ENCODE measurements at places on chromosomes 11 and 22.

- DNase-seq: no peak
Observed at GRCh38 chr11:69492201-69492991, 10.9 kb downstream of the LINC01488 start.

DNA sequence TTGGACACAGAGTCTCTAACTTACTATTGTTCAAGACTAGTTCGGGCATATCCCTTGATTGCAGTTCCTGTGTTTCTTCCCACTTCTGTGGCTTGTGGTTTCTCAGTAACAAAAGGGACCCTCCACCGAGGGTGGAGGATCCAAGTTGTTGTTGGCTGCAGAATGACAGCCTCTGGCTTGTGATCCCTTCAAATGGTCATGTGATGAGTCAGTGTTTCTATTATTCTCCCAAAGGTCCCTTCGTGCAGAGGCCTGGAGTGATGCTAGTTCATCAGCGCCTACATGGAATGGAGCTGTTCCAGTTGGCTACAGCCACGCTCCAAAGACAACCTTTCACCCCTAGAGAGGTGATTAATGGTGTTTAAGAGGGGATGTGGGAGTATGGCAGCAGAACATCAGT, 2.6 kb upstream of the VWCE start:
- no peak for DNase-seq

- DNase-seq: no peak
Observed at GRCh38 chr11:102428696-102429095, 23.9 kb downstream of the TMEM123 start.

- peak; percentile 98 for DNase-seq
Observed at GRCh38 chr11:58578136-58578634, 678 bp upstream of the ZFP91 start.

GRCh38 chr11:67002921-67003411, 20.0 kb upstream of the SYT12 start:
- DNase-seq: no peak

GRCh38 chr11:60993615-60994014, 22.1 kb downstream of the CD6 start:
- DNase-seq: no peak

GRCh38 chr11:113373306-113373705, 14.3 kb upstream of the ANKK1 start:
- DNase-seq: no peak

- DNase-seq: no peak
Observed at GRCh38 chr11:20089367-20089766, 70.9 kb downstream of the DBX1 start.

- no peak for DNase-seq
Observed at GRCh38 chr11:131229221-131229620, 141.2 kb upstream of the NTM start.

DNA sequence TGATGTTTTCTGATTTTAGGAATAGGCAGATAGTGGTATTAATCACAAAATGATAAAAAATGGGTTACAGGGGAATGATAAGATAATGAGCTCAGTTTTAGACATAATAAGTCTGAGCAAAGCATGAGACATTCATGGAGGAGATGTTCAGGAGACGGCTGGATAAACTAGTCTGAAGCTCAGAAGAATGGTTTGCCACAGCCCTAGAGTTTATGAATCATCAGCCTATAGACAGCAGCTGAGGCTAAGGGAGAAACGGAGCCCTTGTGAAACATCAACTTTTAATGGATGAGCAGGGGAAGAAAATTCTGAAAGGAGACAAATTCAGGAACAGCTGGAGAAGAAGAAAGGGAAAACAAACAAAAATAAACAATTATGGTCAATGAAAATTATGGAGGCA, 87.2 kb downstream of the RELT start:
- no peak for DNase-seq

- DNase-seq: no peak
Observed at GRCh38 chr11:117830072-117830471, 5.5 kb upstream of the FXYD2 start.

- no peak for DNase-seq
Observed at GRCh38 chr11:96530473-96530872, 140.7 kb downstream of the JRKL start.

DNA sequence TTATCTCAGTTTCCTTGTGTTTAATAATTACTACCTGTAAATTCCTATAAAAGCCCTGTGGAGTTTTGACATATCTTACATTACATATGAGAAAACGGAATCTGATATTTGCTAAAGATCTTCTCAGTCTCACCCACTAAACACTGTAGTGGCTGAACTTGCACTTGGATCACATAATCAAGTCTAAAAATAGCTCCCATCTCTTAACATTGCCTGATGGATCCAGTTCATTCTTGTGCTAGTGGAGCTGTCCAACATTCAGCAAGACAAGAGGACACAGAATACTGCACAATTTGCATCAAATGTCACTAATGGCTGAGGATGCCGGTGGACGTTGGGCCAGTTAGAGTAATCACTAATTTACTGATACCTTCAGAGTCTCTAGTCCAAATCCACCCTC, 569.9 kb upstream of the ANO5 start:
- DNase-seq: no peak

- no peak for DNase-seq
Observed at GRCh38 chr11:44445500-44446365, 119.7 kb upstream of the CD82 start.

GRCh38 chr11:126662035-126662790, 306.7 kb downstream of the ST3GAL4 start:
- DNase-seq: no peak

DNA sequence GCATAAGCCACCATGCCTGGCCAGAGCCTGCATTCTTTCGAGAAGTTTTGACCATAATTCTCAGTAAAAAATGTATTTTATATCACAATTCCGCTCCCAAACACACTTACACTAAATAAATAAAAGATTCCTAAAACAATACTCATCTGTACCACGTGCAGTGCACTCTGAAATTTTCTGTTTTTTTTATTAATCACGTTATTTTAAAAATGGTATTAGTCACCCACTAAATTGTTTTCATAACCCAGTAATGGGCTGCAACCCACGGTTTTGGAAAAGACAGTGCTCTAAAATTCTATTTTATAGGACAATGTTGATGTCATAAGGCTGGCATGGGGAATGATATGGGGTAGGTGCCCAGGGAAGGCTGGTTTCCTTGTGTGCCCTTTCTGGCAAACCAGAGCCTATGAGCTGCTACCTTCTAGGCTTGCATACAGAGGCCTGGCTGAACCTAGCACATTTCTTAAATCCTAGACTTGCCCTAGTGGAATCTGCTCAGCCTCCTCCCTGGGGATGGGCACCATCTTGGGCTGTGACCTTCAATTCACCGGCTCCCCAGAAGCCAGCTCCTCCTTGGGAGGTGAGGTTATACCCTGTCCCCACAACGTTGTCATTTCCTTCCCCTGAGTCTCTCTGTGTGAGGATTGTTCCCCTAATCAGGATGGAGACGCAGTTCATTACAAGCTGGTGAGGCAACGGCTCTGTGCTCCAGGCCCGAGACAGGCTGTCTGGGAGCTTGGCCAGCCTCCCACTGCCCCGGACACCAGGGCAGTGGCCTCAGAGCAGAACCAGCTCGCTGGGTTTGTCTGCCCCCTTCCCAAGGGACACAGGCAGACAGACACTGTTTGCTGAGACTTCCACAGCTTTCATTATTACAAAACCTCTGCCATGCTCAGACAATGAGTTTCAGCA, 116.5 kb upstream of the NAV2 start:
- DNase-seq: no peak

DNA sequence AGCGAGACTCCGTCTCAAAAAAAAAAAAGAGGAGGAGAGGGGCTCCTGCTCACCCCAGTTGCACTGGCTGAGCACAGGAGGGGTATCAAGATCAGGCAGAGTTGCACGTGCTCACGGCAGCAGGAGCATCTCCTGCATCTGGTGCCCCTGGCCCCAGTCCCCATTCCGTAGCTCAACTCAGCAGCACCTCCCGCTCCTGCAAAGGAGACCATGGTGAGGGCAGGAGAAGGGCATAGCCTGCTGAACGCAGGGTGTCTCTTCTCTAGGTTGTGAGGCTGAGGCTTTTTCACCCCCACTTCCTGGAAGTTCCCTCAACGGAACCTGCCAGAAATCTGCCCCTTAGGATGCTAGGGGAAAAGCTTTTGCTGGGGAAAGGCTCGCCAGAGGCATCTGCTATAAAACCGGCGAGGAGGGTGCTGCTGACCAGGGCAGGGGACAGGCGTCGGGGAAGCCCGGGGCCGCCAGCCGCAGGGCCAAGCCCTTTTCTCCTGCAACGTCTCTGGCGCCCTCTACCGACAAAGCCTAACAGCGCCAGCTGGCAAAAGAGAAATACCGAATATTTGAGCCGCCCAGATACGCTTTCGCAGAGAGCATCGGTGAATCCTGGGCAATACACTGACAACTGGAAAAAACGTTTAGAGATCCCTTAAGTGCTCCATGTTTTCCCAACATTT, 1.0 kb upstream of the PPP6R2 start:
- peak; percentile 95 for DNase-seq

DNA sequence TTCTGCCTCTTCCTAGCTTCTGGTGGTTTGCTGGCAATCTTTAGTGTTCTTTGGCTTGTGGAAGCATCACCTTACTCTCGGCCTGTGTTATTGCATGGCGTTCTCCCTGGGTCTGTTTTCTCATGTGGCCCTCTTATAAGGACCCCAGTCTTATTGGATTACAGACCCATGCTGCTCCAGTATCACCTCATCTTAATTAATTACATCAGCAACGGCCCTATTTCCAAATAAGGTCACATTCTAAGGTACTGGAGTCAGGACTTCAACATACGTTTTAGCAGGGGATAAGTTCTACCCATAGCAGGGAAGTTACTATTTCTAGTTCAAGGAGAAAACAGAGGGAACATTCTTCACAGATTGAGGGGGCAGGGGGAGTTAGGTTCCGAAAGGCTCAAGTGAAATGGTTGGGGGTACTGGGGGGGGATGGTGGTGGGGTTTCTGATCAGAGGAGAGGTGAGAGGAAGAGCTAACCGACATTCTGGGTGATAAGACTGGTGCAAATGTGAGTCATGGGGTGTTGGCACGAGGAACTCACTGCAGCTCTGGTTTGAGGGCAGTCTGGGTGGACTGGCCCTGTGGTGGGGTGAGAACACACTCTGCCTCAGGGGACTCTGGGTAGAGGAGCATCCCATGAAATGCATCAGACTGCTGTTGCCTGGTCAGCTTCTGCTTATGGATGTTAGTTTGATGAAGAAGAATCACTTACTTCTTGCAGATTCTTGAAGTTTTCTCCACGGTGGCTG, 51.5 kb upstream of the ZBED5 start:
- no peak for DNase-seq

DNA sequence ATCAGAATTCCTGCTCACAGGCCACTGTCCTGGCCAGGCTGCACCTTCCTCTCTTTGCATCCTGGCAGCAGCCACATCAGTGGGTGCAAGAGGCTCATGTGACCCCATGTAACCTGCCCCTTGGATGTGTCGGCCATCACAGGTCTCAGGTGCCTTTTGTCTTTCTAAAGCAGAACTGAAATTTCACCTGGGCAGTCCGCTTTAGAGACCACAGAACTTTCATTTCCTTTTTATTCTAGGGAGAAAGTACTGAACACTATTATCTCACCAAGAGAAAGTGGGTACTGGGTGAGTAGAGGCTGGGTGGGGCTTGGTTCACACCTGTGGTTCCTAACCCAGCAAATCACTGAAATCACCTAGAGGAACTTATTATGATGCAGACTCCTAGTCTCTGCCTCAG, 51.7 kb upstream of the NUP160 start:
- DNase-seq: no peak

GRCh38 chr11:86720546-86720945, 48.1 kb upstream of the ME3 start:
- no peak for DNase-seq

GRCh38 chr11:34243600-34244464, 114.0 kb downstream of the ABTB2 start:
- peak; percentile 83 for DNase-seq

Data from hepatocyte (in vitro differentiated cells).